ENCODE measurements at places on chromosomes 3 and 15. TPM values are rescaled to one million over a fixed set of nuclear protein-coding genes. Genes with fewer than 3 reads are reported as not detected.
A peak's percentile ranks its signal among the peaks of the same experiment; 100 is the strongest.

- no peak for DNase-seq
These were observed 9.0 kb downstream of the ZNF662 start for GRCh38 chr3:42914771-42915515.

CASR gene
- 0.20 TPM for total RNA-seq

PROS1 gene
- 70.5 TPM for total RNA-seq

GRCh38 chr15:25687689-25688088 lies 175.4 kb downstream of the ATP10A start:
- DNase-seq, result peak; percentile 37

DNA sequence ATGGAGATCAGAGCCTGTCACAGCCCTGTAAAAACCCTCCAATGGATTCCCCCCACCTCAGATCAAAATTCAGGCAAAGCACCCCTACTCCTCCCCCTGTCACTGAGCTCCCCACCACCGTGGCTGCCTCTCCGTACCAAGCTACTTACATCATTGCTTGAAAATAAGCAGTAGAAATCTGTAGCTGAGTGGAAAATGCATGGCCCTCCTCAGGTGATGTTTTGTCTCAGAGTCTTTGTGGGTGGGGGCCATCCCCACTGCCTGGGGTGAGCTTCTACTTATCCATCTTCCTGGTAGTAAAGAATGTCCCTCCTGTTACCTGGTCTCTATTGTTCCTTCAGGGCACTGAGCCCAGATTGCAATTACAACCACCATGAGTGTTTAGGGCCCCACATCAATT lies 34.5 kb downstream of the SLCO2A1 start:
- DNase-seq, result no peak

- no peak for DNase-seq
These were observed 85.0 kb downstream of the CCNL1 start for GRCh38 chr3:157074981-157075380.

DNA sequence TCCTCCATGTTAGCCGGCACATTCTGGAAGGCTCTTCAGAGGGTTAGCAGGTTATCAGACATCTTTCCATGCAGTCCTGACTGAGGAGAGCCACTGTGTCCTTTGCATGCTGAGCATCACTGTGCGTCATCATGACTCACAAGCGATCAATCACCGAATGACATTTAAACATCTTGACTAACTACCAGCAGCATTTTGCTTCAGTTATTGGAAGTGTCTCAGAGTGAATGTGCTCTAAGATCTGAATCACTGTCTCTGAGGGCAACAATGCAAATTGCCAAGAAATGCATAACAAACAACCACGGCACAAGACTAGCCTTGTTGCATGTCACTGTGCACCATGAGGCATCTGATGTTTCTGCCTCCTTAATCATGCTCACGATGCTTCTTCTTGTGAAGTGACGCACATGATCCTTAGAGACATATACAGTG lies 18.3 kb upstream of the ATP8B4 start:
- no peak for DNase-seq

GRCh38 chr15:86863226-86863915 lies 783.7 kb downstream of the AGBL1 start:
- no peak for DNase-seq

DOCK3 gene
- total RNA-seq, result 2.7 TPM

- no peak for DNase-seq
These were observed 570 bp upstream of the NEDD4 start for GRCh38 chr15:55993804-55994560.

DNA sequence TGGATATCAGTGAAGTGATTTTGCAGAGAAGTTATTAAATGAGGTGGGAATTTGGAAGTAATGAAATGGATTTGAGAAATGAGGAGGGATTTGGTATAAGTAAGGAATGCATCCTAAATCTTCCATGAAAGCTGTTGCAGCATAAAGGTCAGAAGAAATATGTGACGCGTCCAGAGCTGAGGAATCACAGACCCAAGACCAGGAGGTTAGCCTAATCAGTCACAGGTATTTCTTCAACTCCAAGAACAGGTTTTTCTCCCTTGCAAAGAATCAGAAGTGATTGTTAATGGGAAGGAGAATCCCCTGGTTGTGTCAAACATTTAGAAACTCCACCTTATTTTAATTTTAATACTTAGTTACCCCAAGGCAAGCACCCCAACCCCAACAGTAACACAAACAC lies 253.2 kb downstream of the MEX3B start:
- no peak for DNase-seq

GRCh38 chr15:97652700-97653167 lies 307.8 kb upstream of the ARRDC4 start:
- DNase-seq, result no peak

ZPLD1 gene
- not detected for total RNA-seq

DNA sequence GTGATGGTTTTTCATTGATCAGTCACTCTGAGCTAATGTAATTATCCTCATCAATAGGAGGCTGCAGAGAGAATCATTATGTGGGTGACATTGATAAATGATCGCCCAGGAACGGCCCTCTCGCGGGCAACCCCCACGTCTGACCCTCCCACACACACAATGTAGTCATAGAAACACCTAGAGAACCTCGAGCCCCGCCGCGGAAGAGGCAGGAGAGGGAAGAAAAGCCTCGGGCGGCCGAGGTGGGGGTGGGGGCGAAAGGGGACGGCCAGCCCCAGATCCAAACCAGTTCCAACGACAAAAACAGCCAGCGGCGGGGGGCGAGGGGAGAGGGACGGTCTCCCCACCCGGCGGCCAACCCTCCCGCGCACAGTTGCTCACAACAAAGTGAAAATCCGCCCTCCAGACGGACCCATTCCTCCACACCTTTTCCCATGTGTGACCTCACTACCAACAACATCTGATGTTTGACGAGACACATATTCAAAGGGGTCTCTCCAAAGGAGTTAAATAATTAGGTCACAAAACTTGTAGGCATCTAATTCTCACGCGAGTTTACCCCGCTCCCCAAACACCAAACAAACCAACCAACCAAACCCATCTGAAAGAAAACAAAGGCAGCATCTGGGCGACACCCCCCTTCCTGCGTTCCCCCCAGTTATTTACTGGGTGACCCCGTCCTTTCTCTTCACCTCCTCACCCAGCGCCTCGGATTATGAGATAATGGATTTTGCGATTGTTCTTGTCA lies 213.0 kb downstream of the MEIS2 start:
- no peak for DNase-seq

ASTE1 gene
- 8.8 TPM for total RNA-seq

PTPN23 gene
- total RNA-seq, result 56.2 TPM

DNA sequence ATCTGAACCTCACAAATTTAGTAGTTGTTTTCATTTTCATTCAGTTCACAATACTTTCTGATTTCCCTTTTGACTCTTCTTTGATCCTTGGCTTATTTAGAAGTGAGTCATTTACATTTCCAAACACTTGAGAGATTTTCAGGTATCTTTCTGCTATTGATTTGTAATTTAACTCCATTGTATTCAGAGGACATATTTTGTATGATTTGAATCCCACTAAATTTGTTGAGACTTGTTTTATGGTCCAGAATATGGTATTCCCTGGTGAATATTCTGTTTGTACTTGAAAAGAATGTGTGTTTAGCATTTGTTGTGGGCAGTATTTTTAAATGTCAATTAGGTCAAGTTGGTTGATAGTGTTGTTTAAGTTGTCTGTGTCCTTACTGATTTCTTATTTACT lies 29.6 kb downstream of the FAN1 start:
- DNase-seq, result no peak

HCLS1 gene
- total RNA-seq, result 76.5 TPM

DNA sequence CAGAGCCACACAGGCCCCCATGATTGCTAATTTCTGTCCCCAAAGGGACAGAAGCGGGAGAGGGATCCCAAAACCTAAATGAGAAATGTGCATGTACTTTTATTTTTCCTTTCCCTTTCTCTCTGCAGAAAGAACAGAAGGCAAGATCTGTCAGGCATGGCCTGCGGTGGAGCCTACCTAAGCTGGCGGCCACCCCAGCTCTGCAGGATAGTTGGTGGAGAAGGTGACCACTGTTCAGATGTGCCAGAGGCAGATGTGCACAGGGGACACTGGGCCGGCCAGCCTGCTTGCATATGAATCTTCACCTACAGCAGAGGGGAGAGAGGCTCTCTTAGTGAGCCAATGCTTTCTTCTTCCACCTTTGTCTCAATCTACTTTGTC lies 2.1 kb upstream of the AMOTL2 start:
- peak; percentile 48 for DNase-seq

ANKUB1 gene
- not detected for total RNA-seq

ST8SIA2 gene
- not detected for total RNA-seq

MUC20 gene
- total RNA-seq, result 14.7 TPM
